SK-N-SH (cell line): ENCODE measurements at places on chromosomes 13 and 19. TPM values are rescaled to one million over a fixed set of nuclear protein-coding genes. Genes with fewer than 3 reads are reported as not detected.
A peak's percentile ranks its signal among the peaks of the same experiment; 100 is the strongest.

Gene CD79A
- polyA plus RNA-seq, result 0.20 and 0.31 TPM in 2 replicates

Gene STOML3
- not detected in 2 replicates for polyA plus RNA-seq

Gene SIGLEC5
- not detected in 2 replicates for polyA plus RNA-seq

Gene ZNF180
- 1.5 and 1.9 TPM in 2 replicates for polyA plus RNA-seq

Gene AKAP8L
- polyA plus RNA-seq, result 44.7 and 46.1 TPM in 2 replicates

- DNase-seq, result no peak
These were observed 1.0 kb downstream of the CLPP start for GRCh38 chr19:6362351-6362801.

GRCh38 chr13:100131863-100132574, 43.1 kb downstream of the PCCA start:
- DNase-seq, result peak; percentile 23

GRCh38 chr19:27997069-27997468, 1215.9 kb downstream of the UQCRFS1 start:
- DNase-seq, result no peak

GRCh38 chr19:10270180-10270615, 722 bp upstream of the ICAM1 start:
- DNase-seq, result peak; percentile 39

DNA sequence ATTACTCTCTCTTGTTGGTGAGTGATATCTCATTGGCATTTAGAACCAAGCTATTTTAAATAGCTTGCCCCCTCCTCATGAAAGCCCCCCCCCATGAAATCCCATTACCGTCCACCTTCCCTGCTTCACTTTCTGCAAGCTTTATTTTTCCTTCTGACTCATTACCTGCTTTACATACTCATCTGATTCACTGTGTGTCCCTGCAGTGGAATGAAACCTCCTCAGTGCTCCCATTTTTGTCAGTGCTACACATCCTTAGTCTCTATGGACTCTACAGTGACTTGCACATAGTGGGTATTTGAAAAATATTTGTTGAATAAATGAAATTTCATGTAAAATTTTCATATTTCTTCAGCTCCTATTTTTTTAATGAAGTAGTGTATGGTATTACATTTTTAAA, 62.3 kb downstream of the DOCK9 start:
- DNase-seq, result no peak

GRCh38 chr19:50626795-50627194, 12.9 kb downstream of the SYT3 start:
- no peak for DNase-seq

- no peak for DNase-seq
These were observed 41.4 kb upstream of the POU2F2 start for GRCh38 chr19:42173695-42174094.

DNA sequence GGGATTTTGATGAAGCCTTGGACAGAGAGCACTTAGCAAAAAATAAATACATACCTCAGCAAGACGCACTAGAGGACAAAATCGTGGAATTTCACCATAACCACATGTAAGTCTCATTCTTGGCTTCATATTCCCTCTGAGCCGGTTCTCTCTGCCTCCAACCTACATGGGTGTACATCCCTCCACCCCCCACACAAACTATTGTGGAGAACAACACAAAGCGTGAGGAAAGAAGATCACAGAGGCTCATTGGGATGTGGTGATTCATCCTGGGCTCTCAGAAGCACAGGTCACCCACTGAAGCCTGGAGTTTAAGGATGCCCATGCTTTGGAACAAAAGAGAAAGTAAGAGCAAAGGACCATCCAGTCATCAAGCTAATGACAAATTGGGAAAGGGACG, 192.2 kb downstream of the STK24 start:
- no peak for DNase-seq

GRCh38 chr19:56838909-56839651, 1.4 kb downstream of the PEG3 start:
- peak; percentile 69 for DNase-seq

- DNase-seq, result no peak
These were observed 67.2 kb downstream of the ARHGEF18 start for GRCh38 chr19:7415857-7416371.

DNA sequence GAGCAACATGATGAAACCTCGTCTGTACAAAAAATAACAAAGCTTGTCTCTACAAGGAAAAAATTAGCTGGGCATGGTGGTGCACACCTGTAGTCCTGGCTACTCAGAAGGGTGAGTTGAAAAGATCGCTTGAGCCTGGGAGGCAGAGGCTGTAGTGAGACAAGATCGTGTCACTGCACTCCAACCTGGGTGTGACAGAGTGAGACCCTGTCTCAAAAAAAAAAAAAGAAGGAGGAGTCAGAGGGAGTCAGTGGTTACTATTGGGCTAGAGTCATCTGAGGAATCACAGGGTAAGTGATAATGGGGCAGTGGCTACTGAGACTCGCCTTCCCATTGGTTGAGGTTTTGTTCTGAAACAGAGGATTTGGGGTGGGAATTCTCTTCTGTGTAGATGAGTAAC, 1.9 kb upstream of the GPI start:
- no peak for DNase-seq
